ENCODE measurements at places on chromosomes 6 and 20. TPM values are rescaled to one million over a fixed set of nuclear protein-coding genes. Genes with fewer than 3 reads are reported as not detected.

The ARG1 gene
- not detected for total RNA-seq

The PHF3 gene
- total RNA-seq = 58.7 TPM

The ZSCAN23 gene
- total RNA-seq = 0.98 TPM

- DNase-seq = no peak
Observed at GRCh38 chr6:52736145-52736544, 27.1 kb downstream of the GSTA2 start.

The SLC12A5 gene
- total RNA-seq = not detected

The OR11A1 gene
- not detected for total RNA-seq

DNA sequence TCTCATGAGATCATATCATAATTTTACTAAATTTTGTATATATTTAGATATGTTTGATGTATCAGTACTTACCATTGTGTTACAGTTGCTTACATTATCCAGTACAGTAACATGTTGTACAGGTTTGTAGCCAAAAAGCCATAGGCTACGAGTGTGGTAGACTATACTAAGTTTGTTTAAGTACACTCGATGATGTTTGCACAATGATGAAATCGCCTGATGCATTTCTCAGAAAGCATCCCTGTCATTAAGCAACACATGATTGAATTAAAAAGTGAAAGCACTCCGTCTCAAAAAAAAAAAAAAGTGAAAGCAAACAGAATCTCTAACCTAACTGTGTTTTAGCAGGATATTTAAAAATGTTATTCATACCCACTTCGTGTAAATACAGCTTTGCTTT, 104.9 kb upstream of the TFAP2D start:
- DNase-seq = no peak

DNA sequence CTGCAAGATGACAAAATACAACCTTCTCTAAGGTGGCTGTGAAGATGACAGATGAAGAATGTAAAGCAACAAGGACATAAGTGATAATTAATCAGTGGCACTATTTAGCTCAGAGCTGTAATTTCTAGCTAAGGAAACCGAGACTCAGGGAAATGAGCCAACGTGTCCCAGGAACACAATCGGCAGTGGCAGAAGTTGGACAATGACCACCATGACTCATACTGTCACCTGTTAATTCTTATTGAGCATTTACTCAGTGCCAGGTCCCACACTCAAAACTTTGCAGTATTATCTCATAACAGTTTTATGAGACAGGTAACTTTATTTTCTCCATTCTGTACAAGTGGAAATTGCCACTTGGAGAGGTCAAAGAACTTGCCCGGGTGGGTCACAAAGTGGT, 55.8 kb downstream of the LAMA4 start:
- DNase-seq = no peak

The LCA5 gene
- total RNA-seq = 6.4 TPM

- no peak for DNase-seq
Observed at GRCh38 chr6:24666097-24666640, 530 bp downstream of the TDP2 start.
